ENCODE measurements at places on chromosomes 3 and 15.

DNA sequence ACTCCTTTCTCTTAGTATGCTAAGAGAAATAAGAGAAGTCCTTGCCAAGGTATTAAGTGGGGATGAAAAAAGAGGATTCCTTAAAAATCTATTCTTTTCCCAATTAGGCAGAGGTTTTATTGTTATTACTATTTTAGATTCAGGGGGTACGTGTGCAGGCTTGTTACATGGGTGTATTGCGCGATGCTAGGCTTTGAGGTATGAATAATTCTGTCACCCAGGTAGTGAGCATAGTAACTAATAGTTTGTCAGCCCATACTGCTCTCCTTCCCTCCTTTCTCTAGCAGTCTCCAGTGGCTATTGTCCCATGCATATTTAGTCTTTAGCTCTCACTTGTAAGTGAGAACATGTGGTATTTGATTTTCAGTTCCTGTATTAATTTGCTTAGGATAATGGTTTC lies 83.9 kb downstream of the LEKR1 start:
- DNase-seq, result no peak

DNA sequence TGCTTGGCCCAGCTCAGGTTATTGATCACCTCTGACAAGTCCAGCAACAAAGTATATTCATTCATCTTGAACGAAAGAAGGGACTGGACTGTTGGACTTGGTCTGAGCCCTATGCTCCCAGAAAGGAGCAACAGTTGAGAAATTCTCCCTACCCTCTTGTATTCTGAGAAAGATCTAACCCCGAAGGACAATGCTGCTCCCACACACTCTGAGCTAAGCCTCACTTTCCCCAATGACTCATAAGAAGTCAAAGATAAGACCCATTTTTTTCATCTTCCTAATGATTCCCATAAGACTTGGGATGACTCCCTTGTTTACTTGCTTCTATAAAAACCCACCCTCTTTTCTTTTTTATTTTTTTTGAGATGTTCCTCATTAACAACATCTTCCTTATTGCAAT lies 549.4 kb upstream of the MDFIC2 start:
- DNase-seq, result no peak

DNA sequence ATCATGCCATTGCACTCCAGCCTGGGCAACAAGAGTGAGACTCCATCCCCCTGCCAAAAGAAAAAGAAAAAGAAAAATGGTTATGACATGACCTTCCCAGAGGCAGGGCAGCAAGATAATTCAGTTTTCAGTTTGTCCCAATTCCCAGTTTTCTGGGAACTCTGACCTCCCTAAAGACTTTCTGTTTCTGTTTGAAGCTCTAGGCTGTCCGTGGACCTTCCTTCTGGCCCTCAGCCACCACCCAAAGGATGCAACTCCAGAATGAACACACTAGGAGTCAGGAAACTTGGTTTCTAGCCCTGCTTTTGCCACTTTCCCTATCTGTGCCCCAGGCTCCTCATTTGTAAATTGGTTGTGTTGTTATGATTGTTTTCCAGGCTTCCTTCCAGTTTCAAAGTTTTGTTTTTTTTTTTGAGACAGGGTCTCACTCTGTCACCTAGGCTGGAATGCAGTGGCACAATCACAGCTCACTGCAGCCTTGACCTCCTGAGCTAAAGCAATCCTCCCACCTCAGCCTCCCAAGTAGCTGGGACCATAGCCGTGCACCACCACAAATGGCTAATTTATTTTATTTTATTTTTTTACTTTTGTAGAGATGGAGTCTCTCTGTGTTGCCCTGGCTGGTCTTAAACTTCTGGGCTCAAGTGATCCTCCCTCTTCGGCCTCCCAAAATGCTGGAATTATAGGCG lies 68.6 kb downstream of the CDC25A start:
- DNase-seq, result no peak

DNA sequence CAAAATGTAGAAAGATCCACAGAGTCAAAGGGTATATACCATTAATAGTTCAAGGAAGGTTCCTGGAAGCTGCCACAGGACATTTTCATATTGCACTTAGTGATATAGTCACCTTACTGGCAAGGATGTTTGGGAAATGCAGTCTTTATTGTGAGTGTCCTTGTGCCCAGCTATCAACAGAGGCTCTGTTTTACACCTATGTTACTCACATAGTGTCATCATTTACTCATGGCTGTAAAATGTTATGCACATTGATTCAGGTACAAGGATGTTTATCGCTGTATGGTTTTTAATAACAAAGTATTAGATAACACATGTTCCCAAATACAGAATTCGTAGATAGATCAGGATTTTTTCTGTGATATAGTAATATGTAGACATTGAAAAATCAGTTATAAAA lies 50.9 kb downstream of the ZPLD1 start:
- no peak for DNase-seq

DNA sequence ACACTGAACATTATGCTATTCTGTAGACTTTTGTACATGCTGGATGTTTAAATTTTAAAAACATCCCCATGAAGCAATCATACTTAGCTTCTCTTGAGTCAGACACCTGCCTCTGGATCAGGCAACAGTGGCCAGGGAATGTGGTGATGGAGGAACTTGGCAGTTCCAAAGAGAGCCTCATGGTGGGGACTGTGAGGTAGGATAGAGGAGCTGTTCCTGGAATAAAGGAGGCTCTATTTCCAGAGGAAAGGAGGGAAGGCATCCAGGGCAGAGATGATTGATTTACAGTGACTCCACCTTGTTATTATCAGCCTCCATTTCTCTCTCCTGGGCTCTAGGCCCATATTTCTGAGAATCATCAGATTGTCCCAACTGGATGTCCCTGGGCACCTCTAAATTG lies 35.0 kb upstream of the ABHD17C start:
- DNase-seq, result no peak

DNA sequence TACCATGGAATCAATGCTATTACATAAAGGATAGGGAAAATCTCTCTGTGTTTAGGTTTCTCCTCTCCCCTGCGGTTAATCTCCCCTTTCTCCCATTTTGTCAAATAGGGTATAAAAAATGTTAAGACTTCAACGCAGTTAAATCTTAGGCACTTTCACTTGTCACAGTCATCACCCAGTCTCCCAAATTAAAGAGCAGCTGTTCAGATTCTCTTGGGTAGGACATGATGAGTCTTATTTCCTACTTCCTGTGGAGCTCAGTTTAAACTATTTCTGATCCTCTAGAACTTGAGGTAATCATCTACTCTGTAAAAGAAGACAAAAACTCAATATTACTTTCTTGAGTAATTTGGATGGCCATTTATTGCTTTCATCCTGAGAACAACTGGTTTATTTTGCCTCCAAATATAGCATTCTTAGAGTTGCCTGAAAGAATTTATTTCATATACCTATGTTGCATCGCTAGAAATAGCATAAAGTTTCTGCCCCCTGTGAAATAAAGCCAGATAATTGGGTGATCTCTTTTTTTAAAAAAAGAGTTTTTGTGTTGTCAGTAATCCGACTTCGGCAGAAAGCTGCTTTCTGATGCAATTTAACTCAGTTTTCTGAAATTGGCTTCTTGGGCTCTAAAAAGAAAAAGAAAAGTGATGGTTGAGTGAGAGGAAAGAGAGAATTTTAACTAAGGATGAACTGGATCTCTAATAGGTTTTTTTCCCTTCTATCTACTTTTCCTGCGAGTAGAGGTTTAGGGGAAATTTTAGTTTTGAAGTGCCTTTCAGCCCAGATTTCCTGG lies 20.7 kb downstream of the RAP2B start:
- no peak for DNase-seq

DNA sequence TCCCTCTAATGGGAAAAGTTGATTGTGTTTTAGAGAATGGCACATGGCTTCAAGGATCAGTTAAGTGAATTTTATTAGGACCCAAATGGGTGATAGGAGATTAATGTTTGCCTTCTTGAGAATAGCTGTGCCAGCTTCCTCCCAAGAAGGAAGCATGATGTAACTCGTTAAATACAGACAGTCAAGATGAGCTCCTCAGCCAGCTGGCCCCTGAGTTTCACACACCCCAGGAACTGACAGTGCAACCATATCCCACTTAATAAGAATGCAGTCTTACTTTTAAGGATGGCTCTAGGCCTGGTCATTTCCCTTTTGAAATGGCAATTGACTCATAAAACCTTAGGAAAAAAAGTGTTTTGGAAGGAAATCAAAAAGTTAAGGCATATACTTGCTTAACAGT lies 472.8 kb upstream of the KCNMB2 start:
- no peak for DNase-seq

GRCh38 chr3:183797996-183798395 lies 27.4 kb downstream of the MAP6D1 start:
- no peak for DNase-seq

DNA sequence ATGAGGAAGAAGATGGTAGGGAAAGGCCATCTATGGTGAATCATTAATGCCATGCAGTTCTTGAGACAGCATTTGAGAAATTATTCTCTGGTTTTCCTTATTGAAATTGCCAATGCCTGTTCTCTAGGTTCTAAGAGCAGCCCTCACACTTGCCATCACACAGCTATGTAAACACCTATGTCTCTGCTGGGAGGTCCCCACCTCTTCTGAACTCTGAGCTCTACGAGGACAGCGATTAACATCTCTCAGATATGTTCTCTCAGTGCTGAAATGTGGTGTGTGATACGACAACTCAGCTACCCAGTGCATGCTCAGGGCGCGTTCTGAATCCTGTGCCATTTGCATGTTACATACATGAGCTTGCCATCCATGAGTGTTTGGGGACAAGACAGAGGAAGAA lies 131.3 kb upstream of the CTDSPL start:
- DNase-seq, result no peak

DNA sequence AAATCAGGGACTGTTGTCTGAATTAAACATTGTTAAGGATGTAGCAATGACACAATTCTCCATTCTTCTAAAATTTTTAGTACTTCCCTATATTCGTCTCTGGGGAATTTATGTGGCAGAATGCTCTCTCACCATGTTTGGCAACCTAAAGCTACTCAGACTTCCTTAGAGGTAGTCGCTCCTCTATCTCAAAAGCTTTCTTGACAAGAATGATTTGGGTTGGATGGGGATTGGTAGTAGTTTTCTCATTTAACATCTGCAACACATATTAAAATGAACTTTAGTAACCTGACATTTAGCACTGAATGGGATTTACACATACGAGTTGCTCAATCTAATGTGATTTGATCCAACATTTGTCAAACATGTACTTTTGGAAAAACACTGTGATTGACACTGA lies 233.3 kb downstream of the RBMS3 start:
- DNase-seq, result peak; percentile 61

DNA sequence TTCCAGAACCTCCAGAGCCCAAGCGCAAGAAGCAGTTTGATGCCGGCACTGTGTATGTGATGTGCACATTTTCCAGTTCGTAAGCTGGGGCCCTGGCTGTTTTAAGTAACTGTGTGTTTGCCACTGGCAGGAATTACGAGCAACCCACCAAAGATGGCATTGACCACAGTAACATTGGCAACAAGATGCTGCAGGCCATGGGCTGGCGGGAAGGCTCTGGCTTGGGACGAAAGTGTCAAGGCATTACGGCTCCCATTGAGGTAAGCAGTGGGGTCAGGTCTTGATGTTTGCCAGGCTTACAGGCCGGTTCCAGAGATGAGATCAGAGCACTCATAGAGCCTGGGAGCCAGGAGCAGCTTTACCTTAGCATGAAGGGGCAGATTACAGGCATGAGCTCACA lies 28.4 kb downstream of the RBM5 start:
- DNase-seq, result no peak

GRCh38 chr3:24472358-24472757 lies 22.3 kb downstream of the THRB start:
- DNase-seq, result no peak

GRCh38 chr3:115571413-115571812 lies 51.9 kb upstream of the GAP43 start:
- DNase-seq, result no peak

DNA sequence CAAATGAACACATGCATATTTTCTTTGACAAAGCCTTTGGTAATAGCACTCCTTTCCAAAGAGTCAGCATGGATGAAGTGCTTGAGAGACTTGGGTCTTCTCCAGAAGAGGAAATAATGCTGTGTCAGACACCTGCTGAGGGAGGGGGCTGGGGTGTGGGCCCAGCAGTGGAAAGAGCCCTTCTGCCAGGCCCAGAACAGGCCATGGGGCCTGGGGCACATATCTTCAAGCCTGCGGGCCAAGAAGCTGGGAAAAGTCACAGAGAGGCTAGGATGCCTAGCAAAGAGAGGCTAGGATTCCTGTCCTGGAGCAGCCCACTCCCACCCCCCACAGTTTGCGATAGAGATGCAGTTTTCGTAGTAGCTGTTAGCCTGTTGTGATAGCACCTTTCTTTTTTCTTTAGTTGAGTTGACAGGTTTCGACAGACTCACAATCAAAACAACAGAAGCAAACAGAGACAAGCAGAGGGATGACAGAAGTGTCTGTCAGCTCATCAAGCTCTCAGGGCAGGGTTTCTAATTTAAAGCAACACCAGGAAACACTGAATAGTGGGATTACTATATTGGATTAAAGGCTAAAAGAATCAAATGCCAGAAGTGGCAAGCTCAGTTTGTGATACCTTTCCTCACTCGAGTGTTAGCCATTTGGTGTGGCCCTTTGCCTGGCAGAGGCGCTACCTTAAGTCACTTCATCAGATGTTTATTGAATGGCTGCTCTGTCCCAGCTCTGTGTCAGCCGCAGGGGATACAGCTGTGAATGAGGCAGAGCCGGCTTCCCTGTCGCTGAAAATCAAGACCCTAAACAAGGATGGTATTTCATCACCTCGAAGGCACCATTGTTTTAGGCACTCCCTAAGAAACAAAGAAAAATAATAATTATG lies 19.0 kb downstream of the CMTM7 start:
- no peak for DNase-seq

DNA sequence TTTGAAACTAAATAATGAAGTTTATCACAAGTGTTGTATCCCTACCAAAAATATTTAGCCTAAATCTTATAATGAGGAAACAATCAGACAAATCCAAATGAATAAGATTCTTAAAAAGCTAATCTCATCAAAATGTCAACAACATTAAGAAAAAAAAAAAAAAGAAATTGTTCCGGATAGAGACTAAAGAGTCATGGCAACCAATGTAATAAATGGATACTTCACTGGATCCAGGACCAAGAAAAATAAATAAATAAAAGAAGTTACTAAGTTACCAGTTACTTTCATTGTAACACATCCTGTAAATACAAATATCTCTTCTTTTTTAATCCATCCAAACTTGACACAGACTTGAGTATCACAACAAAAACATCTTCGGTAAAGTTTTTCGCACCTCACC lies 607 bp downstream of the MRPL47 start:
- DNase-seq, result no peak

DNA sequence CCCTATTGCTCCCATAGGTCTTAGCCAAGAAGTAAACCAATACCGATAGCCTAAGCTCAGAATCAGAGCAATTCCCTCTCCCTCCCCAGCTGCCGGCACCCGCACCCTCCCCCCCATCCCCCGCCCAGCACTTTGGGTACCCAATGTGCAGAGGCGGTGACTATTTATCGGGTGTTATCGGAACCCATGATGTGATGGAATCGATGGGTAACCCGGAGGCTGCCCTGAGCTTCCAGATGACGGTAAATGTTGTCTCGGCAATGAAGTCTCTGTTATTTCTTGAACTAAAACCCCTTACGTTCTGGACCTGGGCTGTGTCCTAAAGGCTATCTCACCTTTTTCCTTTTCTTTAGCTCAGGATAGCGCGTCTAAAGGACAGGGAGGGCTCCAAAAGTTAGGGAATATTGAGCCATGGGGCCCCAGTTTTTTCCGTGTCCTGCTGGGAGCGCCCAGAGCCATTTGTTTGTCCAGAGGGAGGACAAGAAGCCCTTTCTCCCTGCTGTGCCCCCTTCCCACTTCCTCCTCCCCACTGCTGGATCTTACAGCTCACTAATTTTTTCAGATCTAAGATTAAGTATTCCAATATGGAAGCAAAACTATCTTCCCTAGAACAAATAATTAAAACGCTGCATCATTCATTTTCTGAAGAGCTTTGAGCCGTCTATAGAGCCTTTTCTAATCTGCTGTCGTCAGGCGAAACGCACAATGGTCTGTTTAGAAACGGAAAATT lies 1.5 kb downstream of the SLITRK3 start:
- DNase-seq, result peak; percentile 59
